Left renal pelvis (tissue), 4 donors: ENCODE measurements at places on chromosomes 5 and 9.

- no peak for DNase-seq
Measured at GRCh38 chr5:95285409-95285755, 488 bp upstream of the MCTP1 start.

DNA sequence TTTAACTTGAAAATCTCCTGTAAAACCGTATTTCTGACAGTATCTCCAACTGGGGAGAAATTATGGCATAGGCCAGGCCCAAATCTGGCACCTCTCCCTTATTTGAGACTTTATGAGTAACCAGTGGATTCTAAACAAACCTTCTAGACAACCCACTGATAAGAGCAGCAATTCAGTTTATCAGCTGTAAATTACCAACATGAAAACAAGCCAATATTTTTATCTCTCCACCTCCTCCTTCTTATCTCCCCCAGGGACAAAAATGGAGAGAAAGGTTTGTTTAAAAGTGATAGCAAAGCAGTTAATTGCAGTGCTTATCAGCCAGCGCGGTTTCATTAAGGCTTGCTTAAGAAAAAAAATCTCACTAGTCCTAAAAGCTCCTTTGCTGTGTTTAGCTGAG lies 53.8 kb downstream of the KCNV2 start:
- no peak for DNase-seq

DNA sequence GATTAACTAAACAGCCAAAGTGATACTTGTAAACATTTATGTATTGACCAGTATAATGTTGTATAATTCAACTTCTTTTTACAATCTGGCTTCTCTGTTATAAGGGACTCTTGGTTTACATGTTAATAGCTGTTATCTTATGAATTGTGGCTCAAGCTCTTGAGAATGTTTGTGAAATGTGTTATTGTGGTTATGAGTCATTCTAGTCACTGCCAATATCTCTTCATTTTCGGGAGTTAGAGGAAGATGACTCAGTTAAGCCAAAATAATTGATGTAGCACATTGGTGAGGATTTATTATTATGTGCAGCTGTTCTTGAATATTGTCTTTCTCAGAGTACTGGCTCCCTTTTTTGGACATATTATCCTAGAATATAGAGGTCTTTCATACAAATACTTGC lies 655.2 kb upstream of the RIOK2 start:
- DNase-seq = no peak

DNA sequence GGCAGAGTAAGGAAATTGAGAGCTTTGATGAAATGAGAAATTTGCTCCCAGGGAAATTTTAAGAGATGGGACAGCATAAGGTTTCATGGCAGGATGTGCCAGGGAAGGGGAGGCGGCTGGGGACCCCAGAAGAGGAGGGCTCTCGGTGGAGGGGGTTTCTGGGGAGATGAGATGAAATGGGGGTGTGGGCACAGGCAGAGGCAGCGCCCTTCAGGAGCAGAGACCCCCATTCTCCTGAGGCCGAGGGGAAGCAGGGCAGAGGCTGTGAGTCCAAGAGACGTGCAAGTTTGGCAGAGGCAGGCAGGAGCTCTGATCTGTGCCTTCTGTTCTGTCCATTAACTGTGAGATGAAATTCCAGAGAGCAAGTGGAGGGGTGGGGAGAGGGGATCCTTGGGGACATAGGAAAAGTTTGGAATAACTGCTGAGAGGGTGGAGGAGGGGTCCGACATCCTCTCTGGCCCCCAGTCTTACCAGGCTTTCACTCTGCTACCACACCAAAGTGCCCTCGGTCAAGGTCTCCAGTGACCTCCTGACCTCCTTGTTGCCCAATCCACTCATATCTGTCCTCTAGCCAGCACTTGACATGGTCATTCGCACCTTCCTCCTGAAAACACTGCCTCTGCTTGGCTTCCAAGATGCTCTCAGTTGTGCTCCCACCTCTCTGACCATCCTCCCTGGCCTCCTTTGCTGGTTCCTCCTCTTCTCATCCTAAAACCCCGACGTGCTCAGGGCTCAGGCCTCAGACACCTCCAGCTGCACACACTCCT lies 108.1 kb upstream of the MVB12B start:
- DNase-seq = no peak

DNA sequence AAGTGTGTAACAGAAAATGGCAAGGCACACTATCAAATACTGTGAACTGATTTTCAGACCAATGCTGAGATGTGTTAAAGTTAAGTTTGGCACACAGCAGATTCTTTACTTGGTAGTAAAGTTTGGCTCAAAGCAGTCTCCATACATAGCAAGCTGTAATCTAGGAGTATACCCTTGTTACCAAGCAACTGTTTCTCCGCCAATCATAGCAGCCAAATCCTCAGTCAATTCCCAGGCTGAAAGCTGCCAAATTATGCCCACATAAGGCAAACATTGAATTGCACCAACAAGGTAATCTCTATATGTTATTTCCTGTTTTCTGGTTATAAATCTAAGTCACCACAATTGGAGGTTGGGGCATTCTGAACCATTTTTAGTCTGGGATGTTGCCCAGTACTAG lies 345.7 kb downstream of the DEPDC1B start:
- DNase-seq = no peak

- DNase-seq = no peak
Measured at GRCh38 chr5:106140101-106140500, 1530.6 kb downstream of the EFNA5 start.

DNA sequence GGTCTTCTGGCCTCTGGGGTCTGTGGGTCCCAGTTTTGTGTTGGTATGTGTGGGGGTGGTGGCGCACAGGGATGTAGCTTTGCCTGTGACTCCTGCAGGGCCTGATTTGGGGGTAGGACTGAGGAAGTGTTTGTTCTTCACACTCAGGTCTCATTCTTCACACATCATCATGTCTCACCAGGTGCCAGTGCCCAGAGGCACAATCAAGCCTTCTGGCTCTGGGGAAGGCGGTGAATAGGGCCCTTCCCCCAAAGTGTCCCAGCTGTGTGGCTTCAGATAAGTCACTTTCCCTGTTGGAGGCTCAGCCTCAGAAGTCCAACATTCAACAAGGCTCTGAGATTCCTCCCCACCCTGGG lies 5.1 kb downstream of the DBN1 start:
- DNase-seq = no peak

DNA sequence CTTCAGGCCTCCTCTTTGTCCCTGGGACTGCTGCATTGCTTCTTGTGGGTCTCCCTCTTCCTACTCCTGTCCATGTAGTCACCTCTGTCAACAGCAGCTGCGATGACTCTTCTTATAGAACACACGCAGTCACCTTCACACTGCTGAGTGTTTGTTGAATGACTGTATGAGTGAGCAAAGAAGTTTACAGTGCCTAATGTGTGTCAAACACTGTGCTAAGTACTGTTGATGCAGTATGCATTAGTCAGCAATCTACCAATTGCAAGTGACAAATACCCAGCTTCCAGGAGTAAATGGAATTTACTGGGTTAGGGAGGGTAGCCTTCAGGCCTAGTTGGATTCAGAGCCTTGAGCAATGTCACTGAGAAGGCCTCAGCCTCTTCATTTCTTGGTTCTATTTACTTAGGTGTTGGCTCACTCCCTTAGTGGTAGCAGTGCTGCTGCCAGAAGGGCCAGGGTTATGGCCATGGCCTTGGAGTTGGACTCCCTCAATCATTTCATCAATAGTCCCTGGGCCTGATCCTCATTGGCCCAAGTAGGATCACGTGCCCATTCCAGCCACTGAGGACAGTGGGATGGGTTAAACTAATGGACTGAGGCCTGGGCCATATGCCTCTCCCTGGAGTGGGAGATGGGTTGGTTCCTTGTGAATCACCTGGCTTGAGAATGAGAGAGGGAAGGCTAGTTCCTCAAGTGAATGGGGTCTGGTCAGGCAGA lies 93.5 kb downstream of the RGS3 start:
- DNase-seq = no peak

DNA sequence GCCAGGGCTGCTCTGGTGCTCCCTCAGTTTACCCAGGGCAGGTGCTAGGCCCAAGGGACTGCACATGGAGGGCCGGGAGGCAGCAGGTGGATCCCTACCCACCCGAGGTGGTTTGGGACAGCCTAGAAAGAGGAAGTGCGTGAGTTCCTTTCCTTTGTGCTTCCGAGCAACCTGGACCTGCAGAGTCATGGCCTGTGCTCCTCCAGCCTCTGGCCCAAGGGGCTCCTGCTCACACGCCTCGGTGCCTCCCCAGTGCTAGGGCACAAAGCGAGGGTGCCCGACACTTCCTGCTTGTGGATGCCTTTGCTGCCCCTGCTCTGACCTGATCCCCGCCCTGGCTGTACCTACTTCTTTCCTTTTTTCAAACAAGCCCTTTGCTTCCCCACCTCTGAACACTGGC lies 79.3 kb downstream of the RXRA start:
- DNase-seq = no peak

- DNase-seq = no peak
Measured at GRCh38 chr9:131723632-131724031, 16.2 kb downstream of the RAPGEF1 start.

- DNase-seq = peak; percentile 14
Measured at GRCh38 chr5:12023614-12024241, 119.5 kb upstream of the CTNND2 start.

DNA sequence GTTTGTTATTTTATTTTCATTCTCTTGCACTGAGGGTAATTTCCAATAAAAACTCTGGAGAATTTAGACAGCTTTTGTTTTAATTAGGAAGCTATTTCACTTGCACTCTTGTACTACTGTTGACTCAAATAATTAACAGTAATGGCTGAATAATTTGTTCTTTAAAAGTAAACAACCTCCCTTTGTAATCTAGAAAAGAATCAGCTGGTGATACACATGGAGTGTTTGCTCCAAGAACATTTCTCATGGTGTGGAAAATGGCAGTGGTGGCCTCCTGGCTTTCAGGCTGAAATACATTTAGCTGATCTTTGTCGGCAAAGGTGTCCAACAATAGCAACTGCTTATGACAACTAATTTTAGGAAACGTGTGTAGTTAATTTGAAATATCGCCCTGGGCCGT lies 129.4 kb downstream of the C9orf152 start:
- no peak for DNase-seq

DNA sequence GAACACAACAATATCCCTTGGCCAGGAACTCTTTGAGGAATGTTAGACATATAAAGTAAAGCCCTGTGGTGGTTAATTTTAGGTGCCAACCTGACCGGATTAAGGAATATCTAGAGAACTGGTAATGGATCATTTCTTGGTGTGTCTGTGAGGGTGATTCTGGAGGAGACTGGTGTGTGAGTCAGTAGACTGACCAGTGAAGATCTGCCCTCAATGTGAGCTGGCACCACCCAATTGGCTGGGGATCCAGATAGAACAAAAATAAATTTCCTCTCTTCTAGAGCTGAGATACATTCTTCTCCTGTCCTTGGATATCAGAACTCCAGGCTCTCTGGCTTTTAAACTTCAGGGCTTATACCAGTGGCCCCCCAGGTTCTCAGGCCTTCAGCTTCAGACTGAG lies 56.2 kb upstream of the TNPO1 start:
- DNase-seq = no peak

DNA sequence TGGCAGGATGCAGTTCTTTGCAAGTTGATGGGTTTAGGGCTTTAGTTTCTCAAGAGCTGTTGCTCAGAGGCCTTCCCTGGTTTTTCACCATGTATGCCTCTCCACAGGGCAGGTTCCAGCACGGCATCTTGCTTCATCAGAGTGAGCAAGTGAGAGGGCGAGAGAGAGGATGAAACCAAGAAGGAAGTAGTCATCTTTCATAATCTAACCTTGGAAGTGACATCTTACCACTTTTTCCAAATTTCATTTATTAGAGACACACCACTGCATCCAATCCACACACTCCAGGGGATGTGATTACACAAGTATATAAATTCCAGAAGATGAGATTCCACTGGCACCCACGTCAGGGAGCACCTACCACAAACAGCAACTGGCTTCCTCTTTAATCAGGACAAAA lies 294.4 kb downstream of the MARCHF11 start:
- DNase-seq = no peak

GRCh38 chr5:135487839-135488514 lies 35.8 kb upstream of the TIFAB start:
- DNase-seq = no peak

DNA sequence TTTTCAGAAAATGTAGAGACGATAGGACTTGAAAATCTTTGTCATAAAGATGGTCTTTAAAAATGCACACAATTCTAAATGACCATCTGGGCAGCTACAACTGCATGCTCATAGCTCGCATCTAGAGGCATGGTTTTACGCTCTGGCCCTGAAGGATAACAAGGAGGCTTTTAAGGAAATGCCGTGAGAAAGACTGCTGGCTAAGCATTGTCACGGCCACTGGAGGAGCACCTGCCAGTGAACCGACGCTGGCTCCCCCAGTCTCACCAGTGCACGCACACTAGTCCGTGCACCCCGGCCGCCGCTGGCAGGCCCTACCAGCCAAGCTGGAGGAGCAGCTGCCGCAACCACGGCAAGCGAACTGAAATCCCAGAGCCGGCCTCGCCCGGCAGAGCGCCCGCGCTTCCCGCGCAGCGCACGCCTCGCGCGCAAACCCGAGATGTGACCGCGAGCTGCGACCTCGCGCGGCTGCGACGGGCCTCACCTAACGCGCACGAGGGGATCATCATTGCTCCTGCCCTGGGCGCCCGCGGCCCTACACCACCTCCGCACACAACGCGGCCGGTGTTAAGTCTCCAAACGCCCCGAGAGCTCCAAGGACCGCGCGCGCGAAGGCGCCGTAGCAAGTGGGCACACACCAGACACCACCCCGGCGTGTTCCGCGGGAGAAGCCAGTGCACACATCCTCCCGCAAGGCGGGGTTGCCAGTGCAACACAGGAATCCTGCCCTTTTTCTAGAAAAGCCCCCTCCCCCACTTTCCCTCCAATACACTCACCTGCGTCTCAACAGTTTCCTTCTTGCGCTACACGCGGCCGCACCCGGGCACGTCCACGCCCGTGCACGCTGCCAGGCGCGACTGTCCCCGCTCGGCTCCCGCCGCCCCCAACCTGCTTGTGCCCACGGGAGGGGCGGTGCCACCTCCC lies 5.3 kb downstream of the ELAVL2 start:
- DNase-seq = no peak

DNA sequence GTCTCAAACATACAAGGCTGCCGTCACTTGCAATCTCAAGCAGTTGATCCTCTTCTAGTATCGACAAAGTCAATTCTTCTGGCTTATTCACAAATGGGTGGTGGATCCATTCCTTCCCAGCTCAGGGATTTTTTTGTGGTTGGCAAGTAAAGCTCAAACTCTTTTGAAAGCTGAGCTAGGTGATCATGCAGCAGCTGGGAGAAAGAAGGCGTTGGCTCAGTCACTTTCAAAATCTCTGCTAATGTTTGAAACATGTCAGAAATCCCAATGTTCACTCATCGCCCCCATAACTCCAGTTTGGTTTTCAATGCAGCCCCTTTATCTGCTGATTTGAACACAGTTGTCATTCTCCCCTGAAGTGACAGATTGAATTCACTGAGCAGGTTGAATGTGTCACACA lies 4.0 kb upstream of the HNRNPA0 start:
- no peak for DNase-seq

DNA sequence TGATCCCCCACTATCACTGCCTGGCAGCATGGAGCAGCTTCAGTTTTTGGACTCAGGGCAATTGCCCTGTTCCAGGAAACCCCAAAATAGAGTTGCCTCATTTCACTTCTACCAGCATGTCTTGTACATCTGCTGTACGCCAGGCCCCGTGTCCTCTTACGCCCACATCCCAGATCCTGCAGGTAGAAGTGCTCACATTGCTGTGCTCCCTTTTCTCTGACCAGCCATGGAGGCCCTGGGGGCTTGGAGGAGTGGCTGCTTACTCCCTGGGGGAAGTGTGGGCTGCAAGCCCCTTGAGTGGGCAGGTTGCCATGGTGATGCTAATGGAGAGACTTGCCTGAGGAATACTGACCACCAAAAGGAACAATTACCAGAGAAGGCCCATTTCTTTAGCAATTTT lies 55.6 kb upstream of the KCNIP1 start:
- no peak for DNase-seq

- no peak for DNase-seq
Measured at GRCh38 chr9:19410195-19410503, 1.3 kb downstream of the ACER2 start.
